ENCODE measurements at places on chromosomes 7 and 10.

- DNase-seq, result no peak
These were observed 337.7 kb upstream of the AOAH start for GRCh38 chr7:37061849-37062559.

DNA sequence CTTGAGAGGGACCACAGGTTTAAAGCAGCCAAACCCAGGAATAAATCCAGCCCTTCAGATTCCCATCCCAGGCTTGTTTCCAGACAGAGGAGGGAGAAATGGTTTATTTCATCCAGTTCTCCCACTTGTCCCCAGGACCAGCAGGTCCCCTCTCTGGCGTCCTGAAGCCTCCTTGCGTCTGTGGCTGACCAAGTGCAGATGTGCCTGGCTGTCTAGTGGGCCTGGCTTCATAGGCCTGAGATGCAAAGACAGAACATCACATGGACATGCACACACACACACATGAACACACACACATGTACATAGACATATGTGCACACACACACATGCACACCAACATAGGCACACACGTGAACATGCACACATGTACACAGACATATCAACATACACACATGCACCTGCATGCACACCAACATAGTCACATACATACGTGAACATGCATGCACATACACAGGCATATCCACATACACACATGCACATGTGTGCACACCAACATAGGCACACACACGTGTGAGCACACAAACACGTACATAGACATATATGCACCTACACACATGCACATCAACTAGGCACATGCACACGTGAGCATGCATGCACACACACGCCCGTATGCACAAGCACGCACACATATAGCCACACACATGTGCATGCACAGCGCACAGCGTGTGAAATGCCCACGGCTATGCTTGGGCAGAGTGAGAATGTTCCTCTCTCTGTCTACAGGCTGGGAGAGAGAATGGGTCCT is 10.7 kb downstream of the FOXL3 start:
- no peak for DNase-seq

DNA sequence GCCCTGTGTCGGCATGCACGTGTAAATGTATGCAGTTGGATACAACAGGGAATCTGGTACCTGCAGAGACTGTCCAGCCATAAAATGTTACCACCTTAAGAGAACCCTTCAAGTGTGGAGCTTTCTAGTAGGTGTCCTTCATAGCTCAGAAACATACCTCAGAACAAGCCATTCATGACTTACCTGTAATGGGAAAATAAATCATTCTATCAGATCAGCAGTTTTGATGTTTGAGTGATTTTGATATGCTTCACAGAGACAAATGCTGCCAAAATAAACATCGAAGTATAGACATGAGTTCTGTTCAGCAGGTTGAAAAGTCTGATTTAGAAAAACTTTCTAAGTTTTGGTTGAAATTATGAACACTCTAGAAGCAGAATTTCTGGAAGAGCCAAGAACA is 33.5 kb upstream of the UMAD1 start:
- no peak for DNase-seq

DNA sequence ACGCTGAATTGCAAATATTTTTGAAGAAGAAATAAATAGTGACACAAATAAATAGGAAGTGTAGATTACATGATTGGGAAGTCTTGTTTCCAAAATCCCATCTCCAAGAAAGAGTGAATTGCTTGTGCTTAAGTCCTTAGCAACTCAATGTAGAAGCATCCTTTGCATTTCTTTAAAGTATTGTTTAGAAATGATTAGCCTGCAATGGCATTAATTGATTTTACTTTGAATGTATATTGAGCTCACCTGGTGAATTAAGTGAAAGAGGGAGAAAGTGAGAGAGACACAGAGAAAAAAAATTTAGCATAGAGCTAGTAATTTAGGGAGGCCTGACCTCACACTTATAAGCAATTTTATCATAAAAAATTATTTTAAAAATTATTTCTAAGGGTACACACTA is 49.0 kb upstream of the PCLO start:
- DNase-seq, result no peak
